ENCODE measurements at places on chromosomes 2 and 18. TPM values are rescaled to one million over a fixed set of nuclear protein-coding genes. Genes with fewer than 3 reads are reported as not detected.

- no peak for DNase-seq
These were observed 228.3 kb upstream of the ERBB4 start for GRCh38 chr2:212766921-212767320.

GRCh38 chr2:96204836-96205624 is 3.6 kb downstream of the STARD7 start:
- DNase-seq: no peak

Gene MC4R
- not detected for polyA plus RNA-seq

Gene MROH2A
- not detected for polyA plus RNA-seq

Gene FOXD4L1
- not detected for polyA plus RNA-seq

DNA sequence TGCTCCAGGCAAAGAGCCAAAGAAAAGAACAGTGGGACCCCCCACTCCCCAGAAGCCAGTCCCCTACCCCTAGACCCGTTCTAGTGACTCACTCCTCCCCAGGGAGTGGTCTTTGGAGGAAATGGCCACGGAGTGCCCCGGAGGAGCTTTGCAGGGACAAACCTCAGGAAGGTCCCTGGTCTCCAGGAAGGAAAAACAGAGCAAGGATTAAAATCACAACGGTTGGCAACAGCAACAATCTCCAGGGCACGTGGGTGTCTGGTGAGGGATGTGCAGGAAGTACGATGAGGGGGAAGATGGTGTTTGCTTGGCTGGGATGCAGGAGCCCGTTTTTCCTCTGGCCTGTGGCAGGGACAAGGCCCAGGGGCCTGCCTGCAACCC is 135.0 kb downstream of the SMAD2 start:
- no peak for DNase-seq

Gene RPL37A
- 5,036 TPM for polyA plus RNA-seq

DNA sequence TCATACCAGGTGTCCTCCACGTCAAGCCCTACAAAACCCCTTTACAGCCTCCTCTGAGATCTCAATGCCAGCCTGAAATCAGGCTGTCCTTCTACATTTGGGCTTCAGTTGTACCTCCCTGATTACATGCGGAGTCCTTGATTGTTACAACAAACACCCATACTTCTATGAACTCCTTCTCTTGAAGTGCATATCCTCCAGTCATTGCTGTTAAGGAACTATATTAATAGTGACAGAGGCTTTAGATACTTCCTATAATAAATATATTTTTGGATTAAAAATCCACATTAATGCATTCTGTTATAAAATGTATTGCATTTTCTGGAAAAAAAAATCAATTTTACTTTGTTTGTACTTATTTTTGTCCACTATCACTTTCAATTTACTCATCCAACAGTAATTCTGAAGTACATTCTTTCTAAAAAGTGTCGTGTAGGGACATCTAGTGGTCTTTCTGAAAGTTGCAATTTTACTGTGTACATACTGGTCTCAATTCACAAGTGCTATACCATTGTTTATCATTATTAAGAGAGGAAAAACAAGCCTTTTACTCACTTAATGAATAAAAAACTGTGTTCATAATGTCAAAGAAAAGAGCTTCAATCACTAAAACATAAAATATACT is 316.4 kb downstream of the DSEL start:
- DNase-seq: peak; percentile 69

- peak; percentile 57 for DNase-seq
These were observed at the start of gene CYRIA for GRCh38 chr2:16665748-16666448. TSS of gene CYRIA (minus strand) at chr2:16665834. CDS start at chr2:16588119, 77,715 bp downstream.

DNA sequence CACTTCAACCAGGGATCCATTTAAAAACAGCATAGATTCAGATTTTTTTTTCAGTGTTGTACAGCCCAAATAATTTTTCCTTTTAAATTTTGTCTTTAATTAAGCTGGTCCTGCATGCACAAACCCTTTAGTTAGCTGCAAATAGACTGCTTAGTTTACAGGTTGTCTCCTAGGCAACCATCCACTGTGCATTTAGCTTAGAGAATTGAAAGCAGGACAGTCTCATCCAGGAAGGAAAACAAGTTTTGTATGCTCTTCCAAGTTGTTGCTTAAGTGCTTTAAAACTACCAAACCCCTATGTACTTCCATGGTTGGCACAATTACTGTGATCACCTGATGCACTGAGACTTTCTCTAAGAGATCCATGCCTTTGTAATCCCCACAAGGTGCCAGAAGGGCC is at the start of gene MAP3K19:
Gene MAP3K19, minus strand, starts transcription at position 148 of the 400 bp plus-strand sequence. CDS start 22,800 bp downstream, outside the sequence.
- DNase-seq: peak; percentile 8

- peak; percentile 24 for DNase-seq
These were observed 543.2 kb downstream of the DCDC2C start for GRCh38 chr2:4246364-4247131.

GRCh38 chr2:163657281-163657656 is 78.5 kb downstream of the FIGN start:
- DNase-seq: no peak

DNA sequence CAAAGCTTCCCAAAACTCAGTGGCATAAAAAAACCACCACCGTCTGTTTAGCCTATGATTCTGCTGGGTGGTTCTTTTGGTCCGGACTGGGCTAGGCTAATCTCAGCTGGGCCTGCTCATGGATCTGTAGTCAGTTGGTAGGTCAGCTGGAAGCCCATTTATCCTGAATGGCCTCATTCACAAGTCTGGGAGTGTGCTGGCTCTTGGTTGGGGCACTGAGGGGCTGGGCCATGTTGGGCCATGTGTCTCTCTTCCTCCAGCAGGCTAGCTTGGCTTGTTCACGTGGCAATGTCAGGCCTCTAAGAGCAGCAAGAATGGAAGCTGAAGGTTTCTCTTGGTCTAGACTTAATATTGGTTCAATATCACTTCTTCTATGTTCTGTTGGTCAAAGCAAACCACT is 95.7 kb upstream of the HS6ST1 start:
- no peak for DNase-seq

DNA sequence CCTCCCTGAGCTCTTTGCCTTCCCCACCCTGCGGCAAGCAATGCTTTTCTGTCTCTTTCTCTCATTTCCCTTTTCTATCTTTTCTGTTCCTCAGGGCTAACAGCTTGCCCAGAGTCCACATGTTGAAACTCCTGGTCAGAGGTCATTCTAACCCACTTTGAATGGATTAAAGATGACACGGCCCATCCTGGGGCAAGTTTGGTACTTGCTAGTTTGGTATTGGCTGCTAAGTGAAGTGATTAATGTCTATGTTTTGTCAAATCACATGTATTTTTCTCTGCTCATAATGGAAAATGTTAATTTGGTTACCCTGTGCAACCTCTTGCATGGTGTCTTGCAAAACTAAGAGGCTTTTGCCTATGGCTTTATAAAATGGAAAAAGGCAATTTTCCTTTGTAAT is 960.2 kb downstream of the CNTNAP5 start:
- no peak for DNase-seq

- no peak for DNase-seq
These were observed 496.7 kb upstream of the MYT1L start for GRCh38 chr2:2827761-2828221.

GRCh38 chr2:200862532-200863000 is 1.9 kb downstream of the CLK1 start:
- peak; percentile 39 for DNase-seq

GRCh38 chr2:55500025-55500424 is 19.5 kb upstream of the CFAP36 start:
- DNase-seq: no peak

Gene CDKL4
- not detected for polyA plus RNA-seq

Gene CLEC4F
- polyA plus RNA-seq: not detected

GRCh38 chr18:52963481-52963880 is 623.5 kb downstream of the DCC start:
- DNase-seq: peak; percentile 74

DNA sequence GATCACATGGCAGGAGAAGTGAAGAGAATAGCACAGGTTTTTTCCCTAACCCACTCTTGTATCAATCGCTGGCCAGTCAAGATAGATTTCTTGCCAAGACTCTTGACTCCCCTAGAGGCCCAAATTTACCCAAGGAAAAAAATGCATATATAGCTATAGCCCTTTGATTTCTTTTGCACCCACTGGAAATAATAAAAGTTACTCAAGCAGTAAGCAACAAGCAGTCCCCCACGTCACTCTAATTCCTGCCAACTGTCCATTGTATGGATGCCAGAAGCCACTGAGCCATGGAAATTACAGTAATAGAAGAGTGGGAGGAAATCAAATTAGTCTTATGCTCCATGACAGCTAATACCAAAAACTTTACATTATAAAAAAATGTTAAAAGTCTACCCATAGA is 125.3 kb upstream of the SLC39A10 start:
- DNase-seq: no peak

- DNase-seq: no peak
These were observed 151.1 kb upstream of the MEIS1 start for GRCh38 chr2:66283787-66284186.

DNA sequence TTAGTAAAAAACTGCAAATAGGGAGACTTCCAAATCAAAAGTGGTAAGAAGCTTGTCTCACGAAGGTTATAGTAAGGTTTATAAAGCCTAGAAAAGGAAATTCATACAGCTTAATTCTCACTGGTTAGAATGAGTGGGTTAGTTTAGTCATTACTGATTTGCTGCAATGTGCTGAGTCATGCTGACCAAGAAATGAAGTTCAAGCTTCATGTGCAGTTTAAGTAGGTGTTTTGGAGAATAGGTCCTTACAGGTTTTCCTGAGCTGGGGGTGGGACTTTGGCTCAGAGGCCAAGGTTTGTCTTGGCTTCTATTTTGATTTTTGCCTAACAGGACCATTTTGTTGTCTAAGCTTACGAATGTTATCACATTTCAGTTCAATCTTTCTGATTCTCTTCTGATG is 15.1 kb downstream of the CLIP4 start:
- DNase-seq: peak; percentile 17

- peak; percentile 8 for DNase-seq
These were observed 16.0 kb downstream of the LRRTM1 start for GRCh38 chr2:80288576-80288975.

DNA sequence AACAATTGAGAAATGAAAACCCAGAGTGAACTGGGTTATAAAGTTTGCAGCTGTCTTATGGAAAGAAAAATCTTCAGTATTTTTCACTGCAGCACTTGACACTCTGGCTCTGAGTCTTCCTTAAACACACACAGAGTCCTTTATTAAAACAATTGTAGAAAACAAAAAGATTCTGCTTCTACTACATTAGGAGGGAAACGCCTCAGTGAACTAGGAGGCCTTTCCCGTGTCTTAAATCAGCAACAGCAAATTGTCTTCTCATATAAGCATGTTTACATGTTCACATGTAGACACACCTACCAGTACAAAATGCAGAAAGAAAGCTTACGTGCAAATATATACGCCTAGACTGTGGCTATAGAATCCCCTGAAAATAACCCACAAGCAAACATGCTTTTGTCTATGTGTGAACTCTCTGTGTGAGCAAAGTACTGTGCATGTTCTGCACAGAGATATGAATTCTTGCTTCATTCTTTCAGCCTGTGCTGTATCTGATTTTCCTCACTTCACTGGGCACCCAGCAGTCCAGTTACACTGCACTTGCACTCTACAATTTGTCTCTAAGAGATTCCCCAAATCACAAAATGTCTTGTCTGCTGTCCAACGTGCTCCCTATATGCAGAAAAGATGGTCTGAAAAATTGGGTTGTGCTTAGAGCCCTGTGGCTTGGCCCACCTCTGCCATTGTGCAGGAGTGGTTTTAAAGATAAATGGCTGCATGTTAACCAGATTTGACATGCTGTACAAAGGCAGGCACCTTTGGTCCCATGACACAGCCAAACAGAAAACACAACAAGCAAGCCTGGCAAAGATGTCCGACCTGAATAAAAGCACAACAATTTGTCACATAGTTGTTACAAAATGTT is 24.5 kb downstream of the ZEB2 start:
- DNase-seq: no peak

- DNase-seq: no peak
These were observed 144.6 kb upstream of the MMADHC start for GRCh38 chr2:149732001-149732685.

Gene PRSS56
- not detected for polyA plus RNA-seq

Gene UGT1A4
- not detected for polyA plus RNA-seq

DNA sequence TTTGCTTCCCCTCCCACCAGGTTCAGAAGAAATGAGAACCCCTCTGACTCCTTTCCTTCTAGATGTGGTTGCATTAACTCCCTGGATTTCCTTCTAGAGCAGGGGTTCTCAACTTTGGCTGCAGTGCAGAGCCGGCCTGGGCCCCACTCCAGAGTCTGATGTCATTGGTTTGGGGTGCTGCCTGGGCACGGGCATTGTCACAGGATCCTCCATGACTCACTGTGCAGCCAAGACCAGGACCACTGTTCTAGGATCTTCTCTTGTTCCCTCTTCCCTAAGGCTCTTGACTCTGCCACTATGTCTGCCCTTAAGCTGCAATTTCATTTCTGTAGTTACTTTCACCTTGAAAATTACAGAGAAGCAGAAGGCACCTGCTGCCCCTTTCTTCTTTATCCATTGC is 31.8 kb downstream of the TBC1D8 start:
- no peak for DNase-seq

DNA sequence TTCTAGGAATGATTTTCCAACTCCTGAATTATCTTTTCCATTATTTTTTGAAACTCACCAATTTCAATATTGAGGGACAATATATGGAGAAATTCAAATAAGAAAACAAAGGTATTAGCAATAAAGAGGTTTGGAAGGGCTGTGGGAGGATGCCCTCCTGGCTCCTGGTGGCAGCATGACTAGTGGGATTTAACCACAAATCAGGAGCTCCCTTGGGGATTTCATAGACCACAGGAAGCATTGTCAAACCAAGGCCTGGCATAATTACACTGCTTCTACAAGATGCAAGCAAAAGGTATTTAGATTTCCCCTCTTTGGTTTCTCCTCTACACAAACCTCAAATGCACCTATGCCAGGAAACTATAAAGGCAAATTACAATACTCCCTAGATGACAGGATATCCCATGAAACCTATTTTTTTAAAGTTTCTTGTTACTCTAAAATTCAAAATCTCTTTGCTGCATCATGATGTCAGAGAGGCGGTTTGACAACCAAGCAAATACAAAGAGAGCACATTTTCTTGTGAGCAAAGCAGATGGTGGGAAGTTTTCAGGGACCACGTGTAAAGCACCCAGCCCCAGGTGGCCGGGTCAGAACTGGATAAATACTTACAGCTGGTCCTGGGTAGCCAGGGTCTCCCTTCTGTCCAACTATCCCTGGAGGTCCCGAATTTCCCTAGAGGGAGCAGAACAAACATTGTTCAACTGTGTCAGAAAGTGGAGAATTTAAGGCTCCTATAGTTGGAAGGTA is 67.9 kb downstream of the COL6A3 start:
- DNase-seq: no peak

GRCh38 chr18:60555625-60556024 is 183.1 kb upstream of the MC4R start:
- DNase-seq: no peak

DNA sequence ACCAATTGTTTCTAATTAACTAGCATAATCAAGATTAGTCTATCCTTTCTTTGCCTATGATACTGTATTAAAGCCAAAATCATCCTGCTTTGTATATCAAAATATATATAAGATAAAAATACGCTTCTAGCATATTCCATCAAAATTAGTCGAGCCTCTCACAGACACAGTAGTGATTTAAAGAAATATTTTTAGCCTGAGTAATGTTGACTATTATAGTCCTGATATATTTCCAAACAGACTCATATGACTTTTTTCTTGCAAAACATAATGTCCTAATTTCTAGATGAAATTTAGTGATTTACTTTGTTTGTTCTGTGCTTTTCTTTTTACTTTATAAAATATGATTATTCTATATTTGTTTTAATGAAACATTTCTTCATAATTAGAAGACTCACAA is 30.9 kb downstream of the FAP start:
- DNase-seq: no peak

GRCh38 chr2:132430895-132431294 is 14.3 kb downstream of the GPR39 start:
- DNase-seq: no peak

- peak; percentile 90 for DNase-seq
These were observed 3.1 kb downstream of the PAIP2B start for GRCh38 chr2:71223767-71224333.

GRCh38 chr2:107340955-107341354 is 455.0 kb upstream of the ST6GAL2 start:
- no peak for DNase-seq

Data from GM23338 (cell line).